ENCODE measurements at places on chromosomes 7 and 10. TPM values are rescaled to one million over a fixed set of nuclear protein-coding genes. Genes with fewer than 3 reads are reported as not detected.

DNA sequence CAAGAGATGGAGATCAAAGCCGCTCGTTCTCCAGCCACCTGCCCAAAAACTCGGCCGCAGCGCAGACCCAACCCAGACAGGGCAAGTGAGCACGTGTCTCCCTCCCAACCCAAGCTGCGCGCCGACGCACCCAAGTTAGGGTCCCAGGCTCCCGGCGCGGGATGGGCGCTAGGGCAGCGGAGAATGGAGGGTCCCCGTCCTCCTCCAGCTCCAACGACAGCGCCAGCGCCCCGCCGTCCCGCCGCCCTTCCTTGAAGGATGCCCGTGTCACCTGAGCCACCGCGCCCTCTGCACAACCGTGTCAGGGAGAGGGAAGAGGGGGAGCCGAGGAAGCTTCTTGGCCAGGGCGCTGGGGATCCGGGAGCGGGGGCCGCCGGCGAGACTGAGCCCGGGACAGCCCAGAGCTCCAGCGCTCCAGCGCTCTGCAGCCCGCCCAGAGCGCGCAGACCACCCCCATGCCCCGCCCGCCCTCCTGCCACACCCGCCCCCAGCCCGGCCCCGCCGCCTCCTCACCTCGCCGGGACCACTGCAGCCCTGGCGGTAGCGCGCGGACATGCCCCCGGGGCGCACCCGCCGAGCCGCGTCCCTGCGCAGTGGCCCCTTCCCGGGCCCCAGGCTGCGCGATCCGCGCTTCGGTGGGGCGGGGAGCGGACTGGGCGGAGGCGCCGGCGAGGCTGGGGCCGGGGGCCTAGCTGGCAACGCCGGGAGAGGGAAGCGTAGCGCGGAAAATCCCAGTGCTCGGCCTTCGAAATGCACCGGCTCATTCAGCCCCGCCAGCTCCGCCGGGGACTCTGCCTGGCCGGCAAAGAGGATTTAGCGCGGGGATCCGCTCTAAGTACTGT is at the start of gene SLC16A12:
Gene SLC16A12, minus strand, starts transcription at position 424 of the 842 bp plus-strand sequence. CDS start 73,016 bp downstream, outside the sequence.
- DNase-seq = peak; percentile 66

DNA sequence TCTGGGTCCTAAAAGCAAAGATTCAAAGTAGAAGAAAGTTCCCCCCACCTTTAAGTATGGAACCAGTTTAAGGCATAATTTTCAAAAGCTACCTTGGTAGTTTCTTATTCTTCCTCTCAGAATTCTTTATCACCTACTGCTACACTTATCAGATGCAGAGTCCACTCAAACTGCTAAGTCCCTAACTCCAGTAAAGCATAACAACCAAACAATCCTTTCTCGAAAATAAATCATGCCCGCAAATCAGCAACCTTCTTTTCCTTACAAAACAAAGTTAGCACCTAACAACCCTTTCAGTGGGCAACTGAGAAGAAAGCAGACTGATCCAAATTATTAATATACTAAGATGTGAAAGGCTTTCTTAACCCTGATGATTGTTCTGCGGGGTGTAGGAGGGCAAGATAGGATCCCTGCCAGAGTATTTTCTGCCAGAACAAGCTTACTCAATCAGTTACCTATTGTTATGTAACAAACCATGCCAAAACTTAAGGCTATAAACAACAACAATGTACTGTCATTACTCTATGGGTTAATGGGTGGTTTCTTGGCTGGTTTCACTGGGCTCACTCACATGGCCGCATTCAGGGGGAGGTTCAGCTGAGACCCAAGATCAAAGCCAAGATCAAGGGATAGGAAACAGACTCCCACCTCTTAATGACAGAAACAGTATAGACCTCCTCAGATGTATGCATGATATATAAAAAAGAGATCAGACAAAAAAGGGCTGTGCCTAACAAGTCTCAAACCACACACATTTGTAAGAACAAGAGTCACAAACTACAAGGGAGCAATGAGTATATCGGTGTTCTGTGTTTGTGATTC is 42.0 kb downstream of the CCDC6 start:
- DNase-seq = no peak

DNA sequence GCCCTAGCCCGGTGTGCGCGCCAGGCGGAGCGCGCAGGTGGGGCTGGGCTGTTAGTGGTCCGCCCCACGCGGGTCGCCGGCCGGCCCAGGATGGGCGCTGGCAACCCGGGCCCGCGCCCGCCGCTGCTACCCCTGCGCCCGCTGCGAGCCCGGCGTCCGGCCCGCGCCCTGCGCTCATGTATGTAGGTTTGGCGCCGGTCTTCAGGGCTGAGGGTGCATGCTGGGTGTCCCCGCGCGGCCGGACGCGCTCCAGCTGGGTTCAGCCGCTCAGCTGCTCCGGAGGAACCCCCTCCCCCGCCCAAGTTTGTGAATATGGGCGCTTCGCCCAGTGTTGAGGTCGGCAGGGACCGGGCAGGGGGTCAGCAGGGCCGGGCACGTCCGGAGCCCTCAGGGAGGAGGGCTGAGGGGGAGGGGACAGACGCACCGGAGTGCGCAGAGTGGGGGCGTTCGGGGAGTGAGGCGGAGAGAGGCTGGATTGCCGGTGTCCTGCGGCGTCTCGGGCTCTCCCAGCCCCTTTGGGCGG is 559 bp downstream of the VWC2 start:
- peak; percentile 42 for DNase-seq

- DNase-seq = no peak
Measured at GRCh38 chr7:116802144-116802745, 60.1 kb upstream of the CAPZA2 start.

GRCh38 chr10:113099431-113100183 is 149.6 kb downstream of the TCF7L2 start:
- no peak for DNase-seq

DNA sequence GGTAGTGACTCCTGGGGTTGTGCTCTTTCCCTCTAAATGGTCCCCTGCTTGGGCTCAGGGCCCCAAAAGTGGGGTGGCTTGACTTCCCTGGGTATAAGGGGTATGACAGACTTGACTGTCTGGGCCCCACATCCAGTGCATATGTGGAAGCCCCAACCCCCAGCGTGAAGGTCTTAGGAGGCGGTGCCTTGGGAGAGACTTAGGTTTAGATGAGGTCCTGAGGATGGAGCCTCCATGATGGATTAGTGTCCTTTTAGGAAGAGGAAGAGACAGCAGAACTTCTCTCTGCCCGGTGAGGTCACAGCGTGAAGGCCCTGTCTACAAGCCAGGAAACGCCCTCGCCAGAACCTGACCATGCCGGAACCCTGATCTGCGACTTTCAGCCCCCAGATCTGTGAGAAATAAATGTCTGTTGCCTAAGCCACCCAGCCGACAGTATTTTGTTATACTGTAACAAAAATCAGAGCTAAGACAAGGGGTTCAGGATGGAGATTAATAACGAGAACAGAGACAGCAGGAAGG is 23.8 kb downstream of the PODXL start:
- no peak for DNase-seq

- DNase-seq = no peak
Measured at GRCh38 chr7:75739796-75740672, 1.3 kb upstream of the HIP1 start.

- no peak for DNase-seq
Measured at GRCh38 chr7:106731187-106731586, 70.2 kb upstream of the CCDC71L start.

DNA sequence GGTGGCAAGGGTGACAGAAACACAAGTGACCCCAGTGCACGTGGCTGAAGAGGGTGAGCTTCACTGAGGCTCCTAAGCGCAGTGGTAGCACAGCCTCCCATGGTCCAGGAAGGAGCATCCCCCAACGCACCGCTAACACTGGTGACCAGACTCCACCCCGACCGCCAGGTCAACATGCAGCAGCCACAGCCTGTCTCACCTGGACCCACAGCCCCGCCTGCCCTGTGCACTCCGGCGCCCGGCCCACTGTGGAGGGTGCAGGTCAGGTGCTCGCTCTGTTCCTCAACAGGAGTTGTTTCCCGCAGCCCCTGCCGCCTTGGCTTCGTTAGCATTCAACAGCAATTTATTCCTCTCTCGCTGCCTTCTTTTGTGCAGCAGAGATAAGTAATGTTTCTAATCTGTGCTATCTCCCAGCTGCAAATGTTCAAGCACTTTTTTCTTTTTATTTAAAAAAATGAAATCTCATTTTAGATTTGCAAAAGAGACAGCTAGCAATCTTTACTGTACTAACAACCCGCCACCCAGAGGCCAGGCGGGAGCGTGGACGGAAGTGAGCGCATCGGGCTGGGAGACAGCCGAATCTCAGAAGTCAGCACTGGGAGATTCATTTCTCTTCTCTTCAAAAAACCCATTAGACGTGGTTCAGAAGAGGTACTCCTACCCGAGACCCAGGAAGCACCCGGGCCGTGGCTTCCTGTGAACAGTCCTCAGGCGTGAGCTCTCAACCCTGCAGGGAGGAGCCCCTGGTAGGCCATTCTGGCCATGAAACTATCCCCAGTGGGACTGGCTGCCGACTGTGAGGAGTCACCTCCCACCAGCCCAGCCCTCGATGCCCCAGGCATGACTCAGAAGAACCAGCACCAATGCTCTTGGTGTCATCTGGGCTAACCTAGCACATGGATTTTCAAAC is 133.4 kb downstream of the MAD1L1 start:
- no peak for DNase-seq

Gene MAGI2
- 64.2 TPM for total RNA-seq

Gene LRRC4
- total RNA-seq = 60.0 TPM

Gene ACBD7
- 1.5 TPM for total RNA-seq

Gene ZFYVE27
- 48.5 TPM for total RNA-seq

Gene AZGP1
- 0.44 TPM for total RNA-seq

Gene WDR86
- 70.5 TPM for total RNA-seq

Gene GIMAP8
- total RNA-seq = not detected

Gene LRRTM3
- not detected for total RNA-seq

Measured in glutamatergic neuron (in vitro differentiated cells).